ENCODE measurements at places on chromosomes 2 and 18. TPM values are rescaled to one million over a fixed set of nuclear protein-coding genes. Genes with fewer than 3 reads are reported as not detected.

The PDE11A gene
- not detected for total RNA-seq

The PSME4 gene
- total RNA-seq = 20.9 TPM

The KCTD1 gene
- total RNA-seq = 27.0 TPM

The DNER gene
- 0.58 TPM for total RNA-seq

The C2orf81 gene
- 2.0 TPM for total RNA-seq

The NHEJ1 gene
- total RNA-seq = 20.0 TPM

The CAVIN2 gene
- 11.5 TPM for total RNA-seq

The FAM161A gene
- total RNA-seq = 0.70 TPM

The KIF5C gene
- not detected for total RNA-seq

The EMILIN2 gene
- 24.0 TPM for total RNA-seq

The APCDD1 gene
- total RNA-seq = 13.3 TPM

The SMCHD1 gene
- 33.1 TPM for total RNA-seq

The CRYGC gene
- total RNA-seq = not detected

The TMEM198 gene
- total RNA-seq = 1.9 TPM

The TSPYL6 gene
- not detected for total RNA-seq

Data from pericardium fibroblast (primary cell).